ENCODE measurements at places on chromosomes 5 and 9.
A peak's percentile ranks its signal among the peaks of the same experiment; 100 is the strongest.

DNA sequence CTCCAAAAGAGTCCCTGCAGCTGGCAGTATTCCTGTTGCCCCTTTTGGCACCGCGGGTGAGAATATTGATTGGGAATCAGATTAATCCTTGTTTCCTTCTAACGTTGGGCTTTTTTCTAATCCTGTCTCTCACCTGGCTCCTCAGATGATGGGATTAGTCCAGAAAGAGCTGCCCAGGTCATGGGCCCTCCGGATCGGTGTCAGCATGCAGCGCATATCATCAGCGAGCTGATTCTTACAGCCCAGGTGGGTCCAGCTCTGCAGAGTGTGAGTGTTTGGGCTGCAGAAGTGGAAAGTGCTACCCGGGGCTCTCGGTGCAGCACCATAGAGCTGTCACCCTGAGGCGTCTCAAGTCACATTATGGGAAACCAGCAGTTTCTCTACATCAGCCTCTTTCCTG is 40.9 kb upstream of the PRDM12 start:
- DNase-seq: no peak

GRCh38 chr5:143558048-143558447 is 154.6 kb upstream of the NR3C1 start:
- DNase-seq: no peak

- no peak for DNase-seq
Observed at GRCh38 chr9:136685216-136685615, 2.0 kb downstream of the AGPAT2 start.

DNA sequence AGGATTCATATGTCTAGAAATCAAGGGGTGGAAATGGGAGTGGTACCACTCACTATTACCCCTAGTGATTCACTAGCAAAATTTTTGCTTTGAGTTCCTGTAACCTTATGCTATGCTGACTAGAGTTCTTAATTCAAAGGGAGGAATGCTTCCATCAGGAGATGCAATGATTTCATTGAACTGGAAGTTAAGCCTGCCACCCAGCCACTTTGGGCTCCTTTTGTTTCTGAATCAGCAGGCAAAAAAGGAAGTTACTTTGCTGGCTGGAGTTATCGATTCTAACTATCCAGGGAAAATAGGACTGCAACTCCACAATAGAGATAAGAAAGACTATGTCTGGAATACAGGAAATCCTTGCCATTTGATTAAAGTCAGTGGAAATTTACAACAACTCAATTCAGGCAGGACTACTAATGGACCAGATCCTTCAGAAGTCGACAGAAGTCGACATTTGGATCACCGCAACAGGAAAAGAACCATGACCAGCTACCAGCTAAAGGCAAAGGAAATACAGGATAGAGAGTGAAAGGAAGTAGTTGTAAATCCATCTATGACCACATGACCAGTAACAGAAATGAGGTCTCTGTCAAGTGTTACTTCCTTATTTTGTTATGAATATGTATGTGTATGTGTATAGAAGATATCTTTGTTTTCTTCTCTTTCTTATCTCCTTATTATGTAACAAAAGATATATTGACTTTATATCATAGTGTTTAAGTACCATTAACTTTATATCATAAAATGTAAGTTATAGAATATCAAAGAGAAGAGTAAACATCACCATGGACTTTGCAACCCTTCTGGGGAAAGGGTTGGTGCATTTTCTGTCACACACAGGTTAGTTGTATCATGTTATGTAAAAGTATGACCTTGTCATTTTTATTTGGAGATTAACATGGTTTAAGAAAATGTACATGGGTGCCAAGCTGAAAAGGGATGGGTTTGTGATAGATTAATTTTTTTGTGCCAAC is 198.7 kb upstream of the HAPLN1 start:
- DNase-seq: peak; percentile 82

- DNase-seq: no peak
Observed at GRCh38 chr9:136668983-136669790, 6.5 kb downstream of the EGFL7 start.
